ENCODE measurements at places on chromosomes 3 and 15. TPM values are rescaled to one million over a fixed set of nuclear protein-coding genes. Genes with fewer than 3 reads are reported as not detected.

GRCh38 chr3:188553569-188553968, 399.6 kb downstream of the LPP start:
- H3K27me3 ChIP-seq: no peaks in the 10 kb centered on the region
- H3K36me3 ChIP-seq: no peaks in the 10 kb centered on the region
- no peak overlapping the region for H3K4me3 ChIP-seq

DNA sequence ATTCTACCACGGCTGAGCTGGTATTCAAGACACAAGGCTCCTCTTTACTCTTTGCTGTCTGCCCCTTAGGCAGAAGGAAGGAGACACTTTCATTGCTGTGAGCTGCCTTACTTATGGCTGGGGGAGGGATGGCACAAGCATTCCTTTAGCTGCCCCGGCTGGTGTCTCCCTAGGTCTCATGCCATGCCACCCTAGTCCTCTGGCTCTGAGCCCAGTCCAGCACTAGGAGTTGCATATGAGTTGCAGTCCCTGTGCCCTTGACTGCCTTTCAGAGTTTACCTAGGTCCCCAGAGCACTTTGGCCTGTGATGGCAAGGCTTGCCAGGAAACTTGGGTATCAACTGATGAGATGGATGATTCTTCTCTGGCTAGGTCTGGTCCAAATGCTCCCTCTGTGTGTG, 296.4 kb downstream of the RBMS3 start:
- DNase-seq: no peak
- no peak overlapping the region for H3K27ac ChIP-seq
- no peak overlapping the region for H3K4me3 ChIP-seq
- no peaks in the 10 kb centered on the region for H3K27me3 ChIP-seq
- no peaks in the 10 kb centered on the region for H3K4me1 ChIP-seq

GRCh38 chr3:196186651-196187573, 24.3 kb downstream of the ZDHHC19 start:
- H3K4me3 ChIP-seq: no peak overlapping the region
- H3K36me3 ChIP-seq: no peaks in the 10 kb centered on the region
- no peaks in the 10 kb centered on the region for H3K27me3 ChIP-seq
- H3K27ac ChIP-seq: no peak overlapping the region

- no peak for DNase-seq
- H3K27me3 ChIP-seq: no peaks in the 10 kb centered on the region
- H3K36me3 ChIP-seq: peaks cover 40% of the 10 kb centered on the region
- H3K4me3 ChIP-seq: peak overlapping the region; percentile 1
- peaks cover 95% of the 10 kb centered on the region for H3K4me1 ChIP-seq
These were observed 8.3 kb downstream of the TRA2B start for GRCh38 chr3:185929192-185930151.

GRCh38 chr15:41917767-41918430, 24.0 kb upstream of the SPTBN5 start:
- H3K4me1 ChIP-seq: peaks cover 81% of the 10 kb centered on the region
- H3K27ac ChIP-seq: no peak overlapping the region
- H3K27me3 ChIP-seq: no peaks in the 10 kb centered on the region
- DNase-seq: no peak
- peaks cover 24% of the 10 kb centered on the region for H3K36me3 ChIP-seq

- peak overlapping the region; percentile 90 for H3K4me3 ChIP-seq
- peaks cover 18% of the 10 kb centered on the region for H3K36me3 ChIP-seq
- peak overlapping the region; percentile 100 for H3K27ac ChIP-seq
- peaks cover 37% of the 10 kb centered on the region for H3K4me1 ChIP-seq
- DNase-seq: no peak
These were observed 1.0 kb upstream of the ARIH1 start for GRCh38 chr15:72472992-72473610.

- no peaks in the 10 kb centered on the region for H3K27me3 ChIP-seq
- peaks cover 15% of the 10 kb centered on the region for H3K36me3 ChIP-seq
- DNase-seq: no peak
- H3K27ac ChIP-seq: no peak overlapping the region
- H3K4me1 ChIP-seq: no peaks in the 10 kb centered on the region
These were observed 35.0 kb upstream of the TATDN2 start for GRCh38 chr3:10213156-10213792.

DNA sequence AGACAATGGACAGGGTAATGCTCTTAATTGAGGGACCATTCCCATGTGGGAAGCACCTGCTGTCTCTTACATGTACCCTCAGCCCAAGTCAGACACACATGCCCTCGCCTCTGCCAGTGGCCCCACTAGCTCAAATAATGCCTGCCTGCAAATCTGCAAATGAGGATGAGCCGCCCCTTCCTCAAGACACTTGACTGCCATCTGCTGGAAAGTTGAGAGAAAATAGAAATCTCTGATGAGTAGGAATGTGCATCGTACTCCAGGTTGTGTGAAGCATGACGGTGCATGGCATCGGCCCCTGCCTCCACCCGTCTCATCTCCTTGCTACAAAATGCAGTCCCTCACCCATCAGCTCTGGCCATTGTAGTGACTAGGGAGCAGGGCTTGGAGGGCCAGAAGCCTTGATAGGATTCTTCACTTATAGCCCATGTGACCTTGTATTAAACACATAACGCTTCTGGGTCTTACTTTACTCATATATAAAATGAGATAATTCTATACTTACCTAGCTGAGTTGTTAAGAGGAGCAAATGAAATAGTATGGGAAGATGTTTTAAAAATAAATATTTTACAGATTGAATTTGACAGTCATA, 6.3 kb upstream of the SCN5A start:
- H3K4me3 ChIP-seq: no peak overlapping the region
- peaks cover 75% of the 10 kb centered on the region for H3K27me3 ChIP-seq
- H3K4me1 ChIP-seq: peaks cover 3% of the 10 kb centered on the region
- no peak overlapping the region for H3K27ac ChIP-seq
- H3K36me3 ChIP-seq: no peaks in the 10 kb centered on the region
- no peak for DNase-seq

DNA sequence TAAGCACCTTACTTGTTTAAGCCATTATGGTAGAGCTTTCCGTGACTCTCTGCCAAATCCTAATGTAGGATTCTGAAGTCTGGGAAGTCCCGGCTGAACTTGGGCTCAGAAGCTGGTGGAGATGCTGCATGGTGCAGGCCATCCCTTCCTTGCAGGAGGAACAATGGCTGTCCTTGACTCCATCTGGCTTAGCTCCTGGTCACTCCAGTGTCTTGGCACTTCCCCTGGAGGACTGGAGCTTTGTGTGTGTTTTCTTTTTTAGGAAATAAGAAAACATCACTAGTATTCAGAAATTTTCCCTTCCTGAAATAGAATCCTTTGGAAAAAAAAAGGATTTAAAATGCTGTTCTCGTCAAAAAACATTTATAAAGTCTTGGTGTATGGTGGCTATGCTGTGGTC, 209.3 kb upstream of the ROPN1 start:
- H3K27me3 ChIP-seq: no peaks in the 10 kb centered on the region
- H3K27ac ChIP-seq: no peak overlapping the region
- no peak overlapping the region for H3K4me3 ChIP-seq
- no peaks in the 10 kb centered on the region for H3K36me3 ChIP-seq

DNA sequence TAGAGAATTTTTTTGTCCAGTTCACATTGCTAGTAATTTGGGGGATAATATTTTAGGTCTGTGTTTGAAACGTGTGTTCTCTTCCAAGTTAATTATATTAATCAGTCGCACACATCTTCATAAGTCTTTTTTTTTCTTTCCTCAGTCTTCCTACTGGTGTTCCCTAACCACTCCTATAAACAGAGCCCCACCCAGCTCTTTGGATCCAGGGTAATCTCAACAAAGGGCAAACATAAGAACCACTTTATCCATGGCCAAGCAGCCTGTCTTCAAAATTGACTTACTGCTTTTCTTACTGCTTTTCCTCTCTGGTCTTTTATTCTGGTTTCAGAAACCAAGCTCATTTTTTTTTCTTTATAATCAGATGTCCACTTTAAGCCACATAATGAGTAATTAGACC, 266.8 kb upstream of the NECTIN3 start:
- no peak overlapping the region for H3K27ac ChIP-seq
- no peaks in the 10 kb centered on the region for H3K4me1 ChIP-seq
- DNase-seq: no peak
- no peaks in the 10 kb centered on the region for H3K27me3 ChIP-seq
- H3K4me3 ChIP-seq: no peak overlapping the region

DNA sequence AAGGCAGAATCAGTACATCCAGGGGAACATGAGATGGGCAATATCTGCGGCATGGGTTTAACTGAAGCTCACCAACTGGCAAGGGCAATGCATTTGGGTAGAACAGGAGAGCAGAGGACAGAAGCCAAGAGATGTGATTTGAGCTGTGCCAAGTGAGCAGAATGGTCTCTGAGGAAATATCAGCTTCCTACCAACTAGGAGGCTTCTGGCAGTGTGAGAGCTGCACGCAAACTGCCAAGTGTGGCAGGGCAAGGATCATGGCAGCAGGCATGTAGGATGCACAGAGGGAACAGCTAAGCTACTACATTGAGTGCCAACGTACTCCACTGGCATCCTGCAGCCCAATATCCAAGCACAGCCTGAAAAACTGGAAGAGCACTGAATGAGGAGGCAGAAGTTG, 1036.5 kb downstream of the TUSC7 start:
- H3K27ac ChIP-seq: no peak overlapping the region
- no peaks in the 10 kb centered on the region for H3K4me1 ChIP-seq
- H3K27me3 ChIP-seq: no peaks in the 10 kb centered on the region
- H3K4me3 ChIP-seq: no peak overlapping the region
- DNase-seq: no peak

The ACKR4 gene
- total RNA-seq: 8.5 TPM

The ERICH6 gene
- total RNA-seq: not detected

The CHL1 gene
- 20.2 TPM for total RNA-seq

The GRIP2 gene
- total RNA-seq: 1.1 TPM

The ARPP21 gene
- not detected for total RNA-seq

The CCDC13 gene
- 2.5 TPM for total RNA-seq

The TMCO5A gene
- not detected for total RNA-seq

Data from lower lobe of right lung (tissue), 2 donors.